Naive thymus-derived CD4-positive, alpha-beta T cell (primary cell): ENCODE measurements at places on chromosomes 6 and 20.

DNA sequence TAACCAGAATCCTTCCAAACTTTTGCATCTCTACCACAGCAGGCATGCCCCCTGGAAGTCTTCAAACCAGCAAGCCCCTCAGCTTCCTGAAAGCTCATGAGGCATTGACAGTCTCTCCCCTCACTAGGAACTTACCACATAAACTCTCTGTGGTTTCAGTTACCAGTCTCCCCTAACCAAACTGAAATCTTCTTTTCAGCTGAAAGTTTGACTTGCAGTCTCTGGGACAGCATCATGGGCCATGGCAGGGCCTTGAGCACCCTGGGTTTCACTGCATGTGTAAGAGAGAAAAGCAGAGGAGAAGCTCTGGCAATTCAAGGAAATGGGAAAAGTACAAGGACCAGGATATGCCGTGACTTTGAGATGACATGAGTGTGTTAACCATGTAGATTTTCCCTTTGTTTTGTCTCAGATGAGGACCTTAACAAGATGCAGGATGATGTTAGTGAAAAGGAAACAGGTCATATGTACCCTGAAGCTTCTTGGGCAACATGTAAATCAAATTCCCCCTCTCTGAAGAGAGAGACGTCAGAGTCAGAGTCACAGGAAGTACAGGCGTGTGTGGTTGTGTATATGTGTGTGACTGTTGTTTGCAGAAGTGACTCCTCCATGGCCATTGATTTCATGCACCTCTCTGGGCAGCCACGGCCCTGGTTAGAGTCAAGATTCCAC lies 106.3 kb downstream of the TNFRSF21 start:
- peak; percentile 41 for DNase-seq

- DNase-seq = no peak
These were observed 6.3 kb downstream of the NRSN2 start for GRCh38 chr20:353166-353565.

DNA sequence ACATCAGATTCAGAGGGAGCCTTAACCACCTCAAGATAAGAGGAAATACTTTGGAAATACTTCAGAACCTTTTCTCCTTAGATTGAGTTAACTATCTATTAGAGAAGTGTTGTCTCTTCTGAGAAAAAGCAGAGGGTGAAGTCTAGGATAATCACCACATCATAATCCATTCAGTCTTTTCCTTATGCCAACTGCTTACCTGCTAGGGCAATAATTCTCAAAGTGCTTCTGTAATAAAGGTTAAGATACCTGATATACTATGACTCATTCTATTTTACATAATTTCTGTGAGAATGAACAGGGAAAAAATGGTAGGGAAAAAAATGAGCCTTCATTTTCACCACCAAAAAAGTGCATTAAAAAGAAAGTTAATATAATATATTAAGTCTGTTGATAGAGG lies 70.1 kb upstream of the LOC128125822 start:
- DNase-seq = no peak

DNA sequence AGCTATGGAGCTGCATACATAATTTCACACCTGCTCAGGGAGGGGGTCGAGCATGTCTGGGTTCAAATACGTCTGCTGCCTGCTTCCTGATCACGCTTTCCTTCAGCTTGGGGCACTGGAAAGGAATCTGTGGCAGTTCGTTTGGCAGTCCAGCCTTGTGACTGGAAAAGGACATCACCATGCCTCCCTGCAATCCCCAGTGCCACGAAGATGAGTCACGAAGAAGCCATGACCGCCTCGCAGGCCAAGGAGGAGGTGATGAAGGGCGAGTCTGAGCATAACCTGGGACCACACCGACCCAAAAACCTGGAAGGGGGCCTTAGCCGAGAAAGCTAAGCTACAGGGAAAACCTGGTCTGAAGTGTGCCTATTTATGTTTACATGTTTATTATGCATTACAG lies 13.1 kb downstream of the JAG1 start:
- no peak for DNase-seq

DNA sequence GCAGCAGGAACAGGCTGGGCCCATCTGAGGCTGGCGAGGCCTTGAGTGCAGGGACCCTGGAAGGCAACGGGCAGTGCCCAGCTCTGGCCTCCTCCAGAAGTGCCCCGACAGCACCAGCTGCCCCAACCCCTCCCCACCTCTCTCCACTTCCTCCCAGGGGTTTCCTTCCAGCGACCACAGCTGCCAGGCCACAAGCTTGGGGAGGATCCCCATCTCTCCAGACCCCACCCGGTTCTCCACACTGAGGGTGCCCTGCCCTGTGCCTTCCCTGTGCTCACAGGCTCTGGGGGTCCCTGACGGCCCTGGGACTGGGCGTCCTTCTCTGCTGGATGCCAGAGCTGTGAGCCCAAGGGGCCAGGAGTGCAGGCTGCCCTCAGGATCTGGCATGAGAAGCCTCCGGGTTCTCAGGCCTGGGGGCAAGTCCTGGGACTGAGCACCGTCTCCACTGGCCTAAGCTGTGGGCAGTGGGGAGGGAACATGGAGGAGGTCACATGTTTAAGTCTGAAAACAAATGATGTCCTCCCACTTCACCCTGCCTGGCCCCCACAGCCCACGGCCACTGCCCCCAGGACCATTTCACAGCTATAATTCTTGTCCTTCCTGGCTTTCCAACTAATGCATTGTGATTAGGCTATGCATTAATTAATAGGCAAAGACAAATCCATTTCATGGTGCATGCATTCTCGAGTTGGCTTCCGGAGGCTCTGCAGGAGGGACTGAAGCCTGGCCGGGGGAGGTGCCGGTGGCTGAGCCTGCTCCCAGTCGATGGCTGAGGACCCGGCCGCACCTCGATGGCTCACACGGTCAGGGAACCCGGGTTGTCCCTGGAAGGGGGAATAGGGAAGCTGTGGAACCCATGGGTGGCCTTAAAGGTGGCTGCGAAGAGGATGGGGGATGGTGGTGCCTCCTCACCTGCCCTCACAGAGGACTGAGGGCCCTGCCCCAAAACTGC lies 24.4 kb downstream of the BHLHE23 start:
- DNase-seq = no peak

GRCh38 chr6:7669742-7670141 lies 56.2 kb upstream of the BMP6 start:
- no peak for DNase-seq

- no peak for DNase-seq
These were observed 28.3 kb downstream of the PREX1 start for GRCh38 chr20:48799328-48800105.

- DNase-seq = no peak
These were observed 78.6 kb downstream of the RCAN2 start for GRCh38 chr6:46412662-46413061.

DNA sequence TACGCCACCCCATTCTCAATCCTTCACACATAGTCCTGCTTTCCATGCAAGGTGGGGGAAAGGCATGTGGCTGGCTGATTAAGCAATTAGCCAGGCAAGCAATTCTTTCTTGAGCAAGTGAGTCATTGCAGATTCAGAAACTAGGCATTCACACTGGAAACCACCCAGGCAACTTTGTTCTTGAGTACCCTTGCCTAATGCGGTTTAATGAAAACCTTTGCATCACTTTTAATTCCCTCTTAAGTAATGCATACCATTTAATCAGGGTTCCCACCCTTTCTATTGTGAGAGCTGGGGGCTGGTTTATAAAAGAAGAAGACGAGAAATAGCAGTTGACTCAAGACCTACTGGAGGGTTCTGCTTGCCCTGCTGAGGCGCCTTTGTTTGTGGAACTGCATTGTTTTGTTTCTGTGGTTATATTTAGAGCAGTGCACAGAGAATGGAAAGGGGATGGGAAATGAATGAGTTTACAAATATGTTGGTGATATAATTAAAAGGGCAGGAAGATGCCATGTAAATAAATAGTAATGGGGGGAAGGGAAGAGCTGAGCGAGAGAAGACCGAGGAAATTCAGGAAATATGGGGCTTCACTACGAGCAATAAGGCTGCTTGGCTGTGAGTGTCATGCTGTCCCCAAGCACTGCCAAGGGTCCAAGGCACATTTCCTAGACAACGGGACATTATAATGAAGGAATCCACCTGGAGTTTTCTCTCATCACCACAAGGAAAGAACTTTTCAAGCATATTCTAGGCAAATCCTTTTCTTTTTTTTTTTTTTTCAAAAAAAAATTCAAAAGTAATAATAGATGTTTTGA lies 48.8 kb upstream of the TSHZ2 start:
- DNase-seq = no peak

DNA sequence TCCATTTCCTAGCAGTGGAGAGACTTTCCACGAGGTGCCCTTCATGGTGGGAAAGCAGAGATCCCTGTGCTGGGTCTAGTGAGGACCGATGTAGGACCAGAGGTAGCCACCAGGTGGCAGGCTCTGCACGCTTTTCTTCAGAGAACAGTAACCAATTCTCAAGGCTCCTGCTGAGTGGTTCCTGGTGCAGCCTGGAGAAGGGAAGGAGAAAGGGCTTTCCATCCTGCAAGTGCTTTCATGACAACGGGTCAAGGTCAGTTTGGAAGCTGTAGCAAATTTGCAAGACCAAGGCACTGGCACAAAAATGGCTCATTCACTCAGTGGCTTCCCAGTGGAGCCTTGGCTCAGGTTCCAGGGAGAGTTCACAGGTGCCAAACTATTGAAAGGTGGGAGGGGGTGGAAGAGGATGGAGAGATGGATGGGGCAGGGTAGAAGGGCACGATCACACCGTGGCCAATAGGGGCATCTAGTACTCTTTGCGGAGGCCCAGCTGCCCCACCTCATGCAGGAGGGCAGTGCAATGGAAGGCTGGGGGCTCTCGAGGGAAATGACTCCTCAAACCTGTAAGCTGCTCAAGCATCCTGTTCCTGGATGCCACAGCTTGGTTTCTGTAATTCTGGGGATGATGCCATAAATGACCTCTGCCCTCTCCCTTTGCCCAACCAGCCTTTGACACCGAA lies 25.5 kb upstream of the KCNK16 start:
- peak; percentile 34 for DNase-seq

DNA sequence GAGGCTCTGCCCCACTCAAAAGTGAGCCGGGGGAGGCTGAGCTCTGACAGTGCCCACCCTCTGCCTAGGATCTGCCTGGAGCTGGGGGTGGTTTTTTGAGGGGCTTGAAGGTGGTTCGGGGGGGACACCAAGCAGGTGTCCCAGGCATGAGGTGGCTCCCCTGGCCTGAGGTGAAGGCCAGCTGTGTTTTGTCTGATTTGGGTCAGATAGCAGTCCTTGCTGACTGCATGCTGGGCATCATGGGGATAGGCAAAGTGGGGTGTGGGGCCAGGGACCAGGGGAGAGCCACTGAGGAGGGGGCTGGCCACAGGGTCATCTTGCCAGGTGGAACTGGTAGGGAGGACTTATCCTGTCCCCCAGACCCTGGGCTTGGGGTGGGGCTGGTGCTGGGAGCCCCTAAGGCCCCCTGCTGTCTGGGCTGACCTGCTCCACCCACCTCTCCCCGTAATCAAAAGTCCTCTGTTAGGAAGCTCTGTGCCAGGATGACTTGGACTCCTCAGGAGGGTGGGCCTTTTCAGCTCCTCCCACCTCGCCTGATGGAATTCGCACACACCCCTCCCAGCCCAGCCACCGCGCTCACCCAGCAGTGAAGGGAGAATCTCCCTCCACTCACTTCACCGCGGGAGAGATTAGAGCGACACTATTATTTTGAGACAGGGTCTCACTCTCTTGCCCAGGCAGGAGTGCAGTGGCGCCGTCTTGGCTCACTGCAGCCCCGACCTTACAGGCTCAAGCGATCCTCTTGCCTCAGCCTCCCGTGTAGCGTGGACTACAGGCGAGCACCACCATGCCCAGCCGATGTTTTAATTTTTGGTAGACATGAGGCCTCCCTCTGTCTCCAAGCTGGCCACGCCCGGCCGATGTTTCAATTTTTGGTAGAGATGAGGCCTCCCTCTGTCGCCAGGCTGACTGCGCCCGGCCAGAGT lies 1.5 kb upstream of the COL9A3 start:
- no peak for DNase-seq

DNA sequence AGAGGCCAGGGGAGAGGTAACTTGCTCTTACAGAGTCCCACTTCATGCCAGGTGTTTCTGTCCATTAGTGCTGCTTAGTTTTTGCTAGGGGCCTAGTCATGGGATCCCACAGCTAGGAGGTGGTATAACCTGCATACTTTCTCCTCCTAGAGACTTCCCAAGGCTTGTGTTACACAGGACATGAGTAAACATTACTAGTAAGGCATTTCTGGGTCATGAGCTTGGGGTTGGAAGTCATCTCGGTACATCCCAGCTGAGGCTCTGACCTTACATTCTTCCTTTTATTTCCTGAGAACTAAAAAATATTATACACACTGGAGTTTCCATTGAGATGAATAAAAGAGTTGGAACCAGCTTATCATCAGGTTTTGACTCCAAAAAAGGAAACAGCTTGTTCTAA lies 20.9 kb upstream of the PNPLA1 start:
- no peak for DNase-seq
